Activated CD8-positive, alpha-beta T cell treated with anti-CD3 and anti-CD28 coated beads for 36 hours (primary cell): ENCODE measurements at places on chromosomes 12 and 14. TPM values are rescaled to one million over a fixed set of nuclear protein-coding genes. Genes with fewer than 3 reads are reported as not detected.

DNA sequence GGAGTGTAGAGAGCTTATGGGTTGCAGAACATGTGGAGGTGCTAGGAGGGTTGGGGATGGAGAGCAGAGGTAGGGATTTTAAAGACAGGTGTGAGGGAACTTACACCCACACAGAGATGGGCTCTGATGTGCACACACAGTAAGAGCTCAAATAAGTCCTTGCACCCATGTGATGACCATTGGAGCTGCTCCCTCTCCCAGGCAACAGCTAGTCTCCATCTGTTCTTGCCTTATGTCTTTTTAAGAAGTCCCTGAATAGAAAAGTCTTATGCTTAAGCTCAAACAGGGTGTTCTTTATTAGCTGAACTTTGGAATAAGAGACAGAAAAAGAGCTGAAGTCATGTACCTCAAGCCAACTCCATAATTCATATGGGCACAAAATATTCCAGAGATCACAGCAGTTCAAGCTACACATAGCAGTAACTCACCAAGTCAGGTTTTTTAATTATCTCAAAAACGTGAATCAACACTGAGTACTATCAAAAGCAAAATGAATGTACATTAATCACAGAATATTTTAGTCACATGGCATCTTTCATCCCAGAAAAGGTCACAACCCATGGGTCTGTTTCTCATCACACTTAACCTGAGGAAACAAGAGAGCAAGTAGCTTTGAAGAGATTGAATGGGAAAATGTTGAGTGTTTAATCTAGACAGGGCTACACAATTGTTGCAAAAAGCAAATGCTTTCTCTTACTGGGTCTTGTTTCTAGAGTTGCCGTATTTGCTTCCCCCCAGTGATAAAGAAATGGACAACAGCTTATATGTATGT is 1513.6 kb upstream of the SEL1L start:
- DNase-seq = no peak
- H3K4me1 ChIP-seq = no peaks in the 10 kb centered on the region
- no peaks in the 10 kb centered on the region for H3K36me3 ChIP-seq
- H3K27me3 ChIP-seq = no peaks in the 10 kb centered on the region
- no peak overlapping the region for H3K27ac ChIP-seq

- no peak for DNase-seq
- no peak overlapping the region for H3K27ac ChIP-seq
- H3K4me3 ChIP-seq = no peak overlapping the region
- H3K27me3 ChIP-seq = peaks cover 7% of the 10 kb centered on the region
- no peaks in the 10 kb centered on the region for H3K36me3 ChIP-seq
- no peaks in the 10 kb centered on the region for H3K4me1 ChIP-seq
These were observed 145.3 kb upstream of the DCN start for GRCh38 chr12:91327889-91328288.

- no peak for DNase-seq
- H3K4me1 ChIP-seq = no peaks in the 10 kb centered on the region
- no peak overlapping the region for H3K4me3 ChIP-seq
- H3K27ac ChIP-seq = no peak overlapping the region
These were observed 9.7 kb upstream of the PEBP1 start for GRCh38 chr12:118126119-118126757.

- no peak overlapping the region for H3K4me3 ChIP-seq
- H3K4me1 ChIP-seq = no peaks in the 10 kb centered on the region
- DNase-seq = no peak
- no peak overlapping the region for H3K27ac ChIP-seq
- no peaks in the 10 kb centered on the region for H3K36me3 ChIP-seq
- H3K27me3 ChIP-seq = no peaks in the 10 kb centered on the region
These were observed 53.9 kb upstream of the ATP2A2 start for GRCh38 chr12:110227138-110227537.

Gene PRR4
- total RNA-seq = 0.69 TPM

DNA sequence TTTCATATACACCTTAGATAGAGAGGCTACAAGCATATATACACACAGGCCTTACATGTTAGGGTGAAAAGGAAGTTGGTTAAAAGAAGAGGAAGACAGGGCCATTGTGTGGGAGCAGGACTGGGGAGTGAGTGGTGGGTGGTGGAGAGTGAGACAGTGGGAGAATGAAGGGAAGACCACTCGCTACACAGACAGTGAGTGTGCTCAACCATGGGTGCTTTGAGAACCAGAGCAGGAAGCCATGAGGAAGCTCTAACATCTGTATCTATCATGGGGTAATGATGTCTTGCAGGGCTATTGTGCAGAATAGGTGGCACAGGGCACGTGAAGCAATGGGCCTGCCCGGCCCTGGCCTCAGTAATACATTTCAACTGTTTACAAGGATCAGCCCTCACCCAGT is 11.4 kb upstream of the KRT74 start:
- no peak overlapping the region for H3K27ac ChIP-seq
- H3K4me1 ChIP-seq = peaks cover 37% of the 10 kb centered on the region
- DNase-seq = no peak
- H3K4me3 ChIP-seq = no peak overlapping the region
- H3K36me3 ChIP-seq = no peaks in the 10 kb centered on the region
